NCI-H1105 treated with DMSO at 0.1 percent for 48 hours (cell line): ENCODE measurements at places on chromosomes 1 and 21.
A peak's percentile ranks its signal among the peaks of the same experiment; 100 is the strongest.

- DNase-seq, result no peak
Observed at GRCh38 chr1:34851431-34852105, 8.0 kb downstream of the SMIM12 start.

- DNase-seq, result no peak
Observed at GRCh38 chr21:32448803-32449594, 36.5 kb downstream of the EVA1C start.

DNA sequence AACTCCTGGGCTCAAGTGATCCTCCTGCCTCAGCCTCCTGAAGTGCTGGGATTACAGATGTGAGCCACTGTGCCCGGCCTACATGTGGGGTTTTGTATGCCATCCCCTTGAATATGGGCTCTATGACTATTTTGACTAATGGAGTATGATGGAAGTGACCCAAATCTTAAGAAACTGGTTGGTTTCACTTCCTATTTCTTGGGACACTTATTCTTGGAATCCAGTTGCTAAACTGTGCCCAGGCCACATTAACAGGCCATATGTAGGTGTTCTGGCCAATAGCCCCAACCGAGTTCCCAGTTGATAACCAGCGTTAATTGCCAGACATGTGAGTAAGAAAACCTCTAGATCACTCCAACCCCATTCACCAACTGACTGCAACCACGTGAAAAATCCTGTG lies 36.3 kb upstream of the CLIC4 start:
- no peak for DNase-seq

DNA sequence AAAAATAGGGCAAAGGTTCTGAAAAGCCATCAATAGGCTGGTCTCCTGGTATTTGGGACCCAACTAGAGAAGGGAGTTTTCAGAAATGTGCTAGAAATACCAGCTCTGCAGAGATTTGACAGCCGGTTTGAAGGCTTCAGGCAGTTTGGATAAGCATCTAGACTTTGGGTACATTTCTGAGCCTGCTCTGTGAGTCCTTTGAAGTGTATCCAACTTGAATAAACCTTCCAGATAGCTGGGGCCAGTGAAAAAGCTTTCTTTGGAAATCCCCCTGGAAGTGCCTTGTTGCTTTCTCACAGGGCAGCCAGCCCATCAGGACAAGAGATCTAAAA lies 6.4 kb upstream of the PEF1 start:
- DNase-seq, result no peak

DNA sequence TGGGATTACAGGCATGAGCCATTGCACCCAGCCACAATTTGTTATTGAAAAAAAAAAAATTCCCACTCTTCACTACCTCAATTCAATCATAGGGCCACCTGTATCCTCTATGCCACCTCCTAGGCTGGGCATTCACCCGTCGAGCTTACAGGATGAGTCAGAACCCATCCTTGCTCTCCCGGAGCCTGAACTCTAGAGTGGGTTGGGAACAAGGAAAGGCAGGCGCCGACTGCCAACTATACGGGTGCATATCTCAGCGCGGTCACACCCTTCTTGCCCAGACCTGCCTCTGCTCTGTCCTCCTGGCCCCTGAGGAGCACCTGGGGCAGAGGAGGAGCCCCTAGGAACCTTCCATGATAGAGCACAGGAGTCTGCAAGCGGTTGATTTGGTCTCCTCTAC lies 21.4 kb upstream of the LBR start:
- no peak for DNase-seq

DNA sequence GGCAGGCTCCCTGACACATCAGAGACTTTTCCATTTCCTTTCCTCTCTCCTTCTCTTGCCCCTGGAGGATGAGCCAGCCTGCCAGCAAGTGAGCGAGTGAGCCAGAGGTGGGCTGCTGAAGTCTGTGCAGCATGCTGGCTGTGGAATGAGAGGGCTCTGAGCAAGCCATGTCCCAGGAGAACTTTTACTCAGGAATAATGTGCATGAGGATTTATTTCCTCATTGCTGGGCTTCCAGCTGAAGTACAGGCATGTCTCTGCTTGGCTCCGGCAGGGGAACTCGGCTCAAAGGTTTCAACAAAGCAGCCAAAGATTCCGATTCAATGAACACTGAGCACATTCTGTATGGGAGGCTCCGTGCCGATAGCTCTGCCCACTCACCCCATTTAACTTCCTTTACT lies 43.7 kb downstream of the UBIAD1 start:
- DNase-seq, result no peak

- DNase-seq, result no peak
Observed at GRCh38 chr1:205275916-205276688, 45.4 kb downstream of the NUAK2 start.

DNA sequence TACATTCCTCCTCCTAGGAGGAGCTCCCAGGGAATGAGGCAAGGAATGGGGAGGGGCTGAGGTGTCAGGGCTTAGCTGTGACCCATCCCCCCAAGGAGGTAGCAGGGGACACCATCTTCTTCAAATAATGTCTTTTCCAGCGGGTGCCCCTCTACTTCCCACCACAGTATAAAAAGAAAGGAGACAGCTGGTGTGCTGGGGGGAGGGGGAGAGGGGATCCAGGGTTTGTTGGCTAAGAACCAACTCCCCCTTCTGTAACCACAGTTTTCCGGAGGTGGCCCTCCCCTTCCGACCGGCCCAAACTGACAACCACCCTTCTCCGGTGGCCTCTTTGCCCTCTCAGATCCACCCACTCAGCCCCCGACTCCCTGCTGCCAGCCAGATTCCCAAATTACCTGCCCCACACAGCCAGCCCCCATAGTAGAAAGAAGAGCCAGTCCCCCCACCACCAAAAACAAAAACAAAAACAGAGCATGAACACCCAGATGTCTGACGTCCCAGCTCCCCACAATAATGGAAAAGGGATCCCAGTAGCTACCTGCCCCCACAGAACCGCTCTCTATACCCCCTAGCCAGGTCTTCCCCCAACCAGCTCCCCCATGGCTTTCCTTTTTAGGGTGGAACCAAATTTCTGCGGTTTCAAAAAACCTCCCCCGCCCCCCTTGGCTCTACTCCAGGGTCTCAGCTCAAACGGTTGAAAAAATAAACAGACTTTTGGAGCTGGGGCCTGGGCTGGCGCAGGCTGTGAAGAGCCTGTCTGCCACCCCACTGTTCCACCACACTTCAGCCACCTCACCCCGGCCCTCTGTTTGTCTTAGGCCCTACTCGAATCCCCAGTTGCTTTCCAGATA lies 2.1 kb downstream of the ARHGEF2 start:
- peak; percentile 89 for DNase-seq

- no peak for DNase-seq
Observed at GRCh38 chr1:172566196-172566997, 33.4 kb downstream of the SUCO start.

- DNase-seq, result peak; percentile 53
Observed at GRCh38 chr1:16677552-16678431, 11.0 kb upstream of the RNU1-3 start.

DNA sequence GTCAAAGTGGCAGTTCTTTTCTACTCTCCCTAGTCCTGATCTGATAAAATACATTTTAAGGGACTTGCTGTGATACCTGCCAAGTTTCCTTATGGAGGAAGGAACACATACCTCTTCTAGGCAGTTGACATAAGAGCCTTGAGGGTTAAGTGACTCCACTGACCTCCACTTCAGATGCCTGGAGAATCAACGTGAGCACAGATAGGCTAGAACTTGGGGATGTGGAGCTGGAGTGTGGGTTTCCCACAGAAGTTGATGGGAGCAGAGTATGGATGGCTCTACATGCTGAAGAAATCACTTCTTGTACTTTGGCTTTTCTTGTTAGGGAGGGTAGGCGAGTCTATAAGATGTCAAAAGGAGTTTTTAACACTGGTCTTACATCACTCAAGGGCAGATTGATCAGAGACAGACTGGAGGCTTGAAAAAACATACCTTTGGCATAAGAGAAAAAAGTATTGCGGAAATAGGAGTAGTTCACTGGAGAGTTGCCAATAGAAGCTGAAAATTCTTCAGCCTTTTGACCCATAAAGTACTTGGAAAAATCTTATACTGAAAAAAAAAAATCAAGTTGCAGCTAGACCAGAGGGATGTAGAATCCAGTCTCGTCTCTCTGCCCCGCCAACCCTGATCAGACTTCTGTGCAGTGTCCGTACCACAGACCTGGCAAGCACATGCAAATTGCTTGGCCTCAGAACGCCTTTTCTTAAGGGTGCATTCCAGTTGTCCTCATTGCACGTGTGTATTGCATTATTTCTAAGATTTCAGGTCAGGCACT lies 5.5 kb downstream of the RHOU start:
- no peak for DNase-seq
